Cortex of kidney (tissue), 1 donor: ENCODE measurements at places on chromosomes 7 and 10.

GRCh38 chr7:23114896-23115295 is 9.3 kb downstream of the KLHL7 start:
- DNase-seq: no peak

- DNase-seq: no peak
Measured at GRCh38 chr7:2773608-2774007, 70.5 kb downstream of the GNA12 start.

DNA sequence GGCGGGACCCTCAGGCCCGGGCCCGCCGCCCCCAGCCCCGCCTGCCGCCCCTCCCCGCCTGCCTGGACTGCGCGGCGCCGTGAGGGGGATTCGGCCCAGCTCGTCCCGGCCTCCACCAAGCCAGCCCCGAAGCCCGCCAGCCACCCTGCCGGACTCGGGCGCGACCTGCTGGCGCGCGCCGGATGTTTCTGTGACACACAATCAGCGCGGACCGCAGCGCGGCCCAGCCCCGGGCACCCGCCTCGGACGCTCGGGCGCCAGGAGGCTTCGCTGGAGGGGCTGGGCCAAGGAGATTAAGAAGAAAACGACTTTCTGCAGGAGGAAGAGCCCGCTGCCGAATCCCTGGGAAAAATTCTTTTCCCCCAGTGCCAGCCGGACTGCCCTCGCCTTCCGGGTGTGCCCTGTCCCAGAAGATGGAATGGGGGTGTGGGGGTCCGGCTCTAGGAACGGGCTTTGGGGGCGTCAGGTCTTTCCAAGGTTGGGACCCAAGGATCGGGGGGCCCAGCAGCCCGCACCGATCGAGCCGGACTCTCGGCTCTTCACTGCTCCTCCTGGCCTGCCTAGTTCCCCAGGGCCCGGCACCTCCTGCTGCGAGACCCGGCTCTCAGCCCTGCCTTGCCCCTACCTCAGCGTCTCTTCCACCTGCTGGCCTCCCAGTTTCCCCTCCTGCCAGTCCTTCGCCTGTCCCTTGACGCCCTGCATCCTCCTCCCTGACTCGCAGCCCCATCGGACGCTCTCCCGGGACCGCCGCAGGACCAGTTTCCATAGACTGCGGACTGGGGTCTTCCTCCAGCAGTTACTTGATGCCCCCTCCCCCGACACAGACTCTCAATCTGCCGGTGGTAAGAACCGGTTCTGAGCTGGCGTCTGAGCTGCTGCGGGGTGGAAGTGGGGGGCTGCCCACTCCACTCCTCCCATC is 82.7 kb downstream of the PAX2 start:
- DNase-seq: no peak

- DNase-seq: no peak
Measured at GRCh38 chr10:102598243-102598642, 46.0 kb upstream of the TRIM8 start.

- DNase-seq: no peak
Measured at GRCh38 chr7:77450054-77450453, 33.9 kb upstream of the GSAP start.

DNA sequence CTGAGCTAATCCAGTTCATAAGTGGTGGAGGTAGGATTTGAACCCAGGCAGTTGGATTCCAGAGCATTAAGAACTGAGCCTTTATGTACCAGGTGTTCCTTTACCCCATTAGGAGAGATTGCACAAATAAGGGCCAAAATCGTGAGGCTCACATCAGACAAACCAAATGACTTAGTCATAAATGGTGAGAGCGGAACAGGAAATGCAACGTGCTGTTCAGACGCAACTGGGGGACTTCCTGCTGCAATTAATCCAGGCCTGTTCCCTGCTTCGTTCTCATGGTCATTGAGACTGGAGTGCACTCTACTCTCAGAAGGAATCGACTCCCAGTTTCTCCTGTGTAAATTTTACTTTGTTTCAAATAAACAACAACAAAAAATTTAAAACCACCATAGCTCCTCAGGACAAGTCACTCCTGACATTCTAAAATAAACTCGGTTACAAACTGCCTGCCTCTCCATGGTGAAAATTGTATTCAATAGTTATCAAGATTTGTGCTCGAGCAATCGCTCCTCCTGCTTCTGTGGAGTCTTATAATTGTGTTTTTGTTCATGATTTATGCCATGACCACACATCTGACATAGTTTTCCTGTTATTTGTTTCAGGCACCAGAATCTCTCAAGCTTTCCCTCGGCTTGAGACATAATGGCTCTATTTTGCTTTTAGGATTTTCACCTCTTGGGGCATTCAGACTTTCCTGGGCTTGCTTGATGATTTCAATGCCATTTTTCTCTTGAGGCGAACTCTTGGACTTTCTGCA is 115.3 kb upstream of the BMPER start:
- no peak for DNase-seq

DNA sequence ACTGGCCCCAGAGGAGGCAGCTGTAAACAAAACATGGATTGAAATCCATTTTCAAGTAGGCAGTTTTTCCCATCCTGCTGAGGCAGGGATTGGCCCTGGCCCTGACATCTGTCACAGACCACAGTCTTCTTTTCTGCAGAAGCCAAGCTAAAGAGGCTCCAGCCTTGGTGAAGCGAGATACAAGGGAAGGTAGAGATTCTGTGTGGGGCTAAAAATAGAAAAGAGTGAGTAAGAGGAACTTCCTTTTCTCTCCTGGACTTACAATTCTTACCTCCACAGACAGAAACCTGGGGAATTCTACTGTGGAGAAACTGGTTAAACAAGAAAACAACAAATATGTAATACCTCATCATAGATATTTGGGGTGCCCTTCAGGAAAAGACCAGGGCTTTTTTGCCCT is 624.8 kb upstream of the FZD8 start:
- no peak for DNase-seq

DNA sequence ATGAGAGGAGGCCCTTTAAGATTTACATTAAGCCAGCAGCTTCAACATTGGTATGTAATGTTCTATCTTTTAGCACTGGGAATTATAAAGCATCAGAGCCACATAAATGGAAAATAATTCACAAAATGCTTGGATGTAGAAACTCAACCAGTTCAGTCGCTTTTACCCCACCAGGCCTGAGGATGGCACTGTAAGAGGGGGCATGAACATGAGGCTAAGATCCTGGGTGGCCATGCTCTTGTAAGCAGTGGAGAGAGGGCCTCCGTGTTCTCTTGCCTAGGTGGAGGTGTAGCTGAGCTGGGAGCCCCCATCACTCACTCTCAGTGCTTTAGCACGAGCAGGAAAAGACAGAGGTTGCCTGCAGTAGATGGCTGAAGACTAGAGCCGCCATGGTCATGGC is 238.8 kb downstream of the FANK1 start:
- DNase-seq: no peak

GRCh38 chr7:155173905-155174304 is 103.8 kb downstream of the HTR5A start:
- no peak for DNase-seq

GRCh38 chr10:123564631-123565030 is 101.5 kb upstream of the GPR26 start:
- DNase-seq: no peak

- DNase-seq: no peak
Measured at GRCh38 chr10:127402596-127403409, 146.3 kb upstream of the NPS start.

GRCh38 chr7:17651863-17652385 is 288.4 kb downstream of the SNX13 start:
- DNase-seq: no peak
